ENCODE measurements at places on chromosomes 3 and 15.

DNA sequence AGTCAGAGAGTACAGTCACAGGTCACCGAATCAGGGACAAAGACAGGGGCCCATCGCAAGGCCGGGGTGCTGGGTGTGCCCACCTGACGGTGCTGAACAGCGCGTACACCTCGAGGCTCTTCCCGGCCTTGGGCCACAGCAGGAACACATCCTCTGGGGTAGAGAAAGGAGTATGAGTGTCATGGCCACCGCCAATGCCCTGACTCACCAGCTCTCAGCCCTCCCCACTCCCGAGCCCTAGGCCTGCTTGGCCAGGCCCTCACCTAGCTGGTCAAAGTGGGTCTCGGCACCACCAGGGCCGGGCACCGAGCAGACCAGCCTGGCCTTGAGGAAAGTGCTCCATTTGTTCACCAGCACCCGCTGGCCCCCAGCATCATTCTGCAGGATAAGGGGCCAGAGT is 4.2 kb downstream of the SEMA3G start:
- DNase-seq, result no peak

GRCh38 chr15:61037031-61037430 is 192.1 kb downstream of the RORA start:
- peak; percentile 64 for DNase-seq

DNA sequence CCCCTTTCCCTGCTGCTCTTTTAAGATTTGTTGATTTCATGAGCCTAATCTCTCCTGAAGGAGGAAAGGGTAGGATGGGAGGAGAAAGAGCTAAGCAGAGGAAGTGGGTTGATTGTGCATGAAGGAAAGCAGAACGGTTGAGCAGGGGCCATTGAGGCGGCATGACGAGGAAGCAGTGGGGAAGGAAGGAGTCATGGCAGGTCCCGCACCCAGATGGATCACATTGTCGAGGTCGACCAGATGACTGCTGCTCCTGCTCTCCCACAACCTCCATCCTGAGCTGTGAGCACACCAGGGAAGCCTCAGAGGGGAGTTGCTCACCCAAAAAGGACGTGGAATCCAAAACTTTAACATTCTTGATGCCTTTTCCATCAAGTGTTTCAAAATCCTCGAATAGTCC is 42.8 kb downstream of the ABTB1 start:
- DNase-seq, result no peak

DNA sequence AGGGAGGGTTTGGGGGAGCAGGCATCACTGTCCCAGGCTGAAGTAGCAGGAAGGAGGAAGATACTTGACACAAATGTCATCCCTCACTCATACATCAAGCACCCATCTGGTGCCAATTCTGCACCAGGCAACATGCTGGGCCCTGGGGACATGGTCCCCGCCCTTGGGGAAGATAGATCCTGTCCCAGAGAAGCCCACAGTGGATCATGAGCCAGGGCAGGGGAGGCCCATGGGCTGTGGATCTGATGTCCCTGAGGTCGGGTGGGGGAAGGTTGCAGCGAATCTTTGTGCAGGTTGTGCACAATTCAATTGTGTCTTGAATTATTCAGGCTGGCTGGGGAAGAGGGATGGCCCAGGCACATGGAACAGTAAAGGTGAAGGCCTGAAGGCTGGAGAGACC is 6.4 kb upstream of the CCDC33 start:
- no peak for DNase-seq

- no peak for DNase-seq
Observed at GRCh38 chr3:62167566-62168262, 205.6 kb downstream of the FEZF2 start.

DNA sequence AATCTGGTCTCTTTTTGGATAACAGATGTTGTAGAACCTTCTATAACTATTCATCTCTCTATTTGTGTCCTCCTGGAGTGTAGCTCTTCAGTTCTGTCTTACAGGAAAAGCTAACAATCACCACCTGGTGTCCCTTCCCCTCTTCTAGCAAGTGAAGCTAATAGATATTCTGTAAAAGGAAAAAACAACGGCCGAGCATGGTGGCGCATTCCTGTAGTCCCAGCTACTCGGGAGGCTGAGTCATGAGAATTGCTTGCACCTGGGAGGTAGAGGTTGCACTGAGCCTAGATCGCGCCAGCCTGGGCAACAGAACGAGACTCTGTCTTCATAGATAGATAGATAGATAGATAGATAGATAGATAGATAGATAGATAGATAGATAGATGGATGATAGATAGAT is 779.4 kb downstream of the TUSC7 start:
- no peak for DNase-seq

- no peak for DNase-seq
Observed at GRCh38 chr3:106117490-106117858, 248.7 kb upstream of the CBLB start.

DNA sequence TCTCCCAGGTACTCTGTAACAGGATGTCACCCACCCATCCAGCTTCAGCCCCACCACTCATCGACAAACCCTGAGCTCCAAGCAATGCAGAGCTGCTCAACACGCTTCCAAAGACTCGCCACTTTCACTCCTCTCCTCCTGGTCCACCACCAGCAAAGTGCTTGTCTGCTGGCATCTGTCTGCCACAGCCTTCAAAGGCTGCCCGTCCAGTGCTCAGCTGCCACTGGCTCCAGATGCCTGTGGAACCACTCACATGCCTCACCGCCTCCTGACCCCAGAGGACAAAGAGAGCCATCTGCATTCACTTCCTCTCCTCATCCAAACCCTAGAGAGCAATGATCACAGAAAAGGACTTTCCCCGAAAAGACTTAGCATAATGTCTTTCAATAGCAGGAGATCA is 109.5 kb upstream of the OCA2 start:
- no peak for DNase-seq

DNA sequence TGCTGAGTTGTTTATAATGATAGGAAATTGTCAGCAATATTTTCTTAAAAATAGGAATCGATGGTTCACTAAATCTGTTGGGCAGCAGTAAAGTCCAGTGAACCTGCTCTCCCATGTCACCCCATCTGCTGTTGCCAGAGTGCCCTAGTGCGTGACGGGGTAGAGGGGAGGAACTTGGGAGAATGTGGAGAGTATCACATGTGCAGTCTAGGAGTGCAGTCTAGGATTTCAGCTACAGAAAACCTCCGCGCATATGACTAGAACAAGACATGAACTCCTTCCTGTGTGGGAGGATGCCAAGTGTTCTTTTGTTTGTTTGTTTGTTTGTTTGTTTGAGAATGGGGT is 74.6 kb upstream of the ACAD9 start:
- DNase-seq, result no peak

- no peak for DNase-seq
Observed at GRCh38 chr3:61810953-61811497, 249.7 kb downstream of the PTPRG start.

DNA sequence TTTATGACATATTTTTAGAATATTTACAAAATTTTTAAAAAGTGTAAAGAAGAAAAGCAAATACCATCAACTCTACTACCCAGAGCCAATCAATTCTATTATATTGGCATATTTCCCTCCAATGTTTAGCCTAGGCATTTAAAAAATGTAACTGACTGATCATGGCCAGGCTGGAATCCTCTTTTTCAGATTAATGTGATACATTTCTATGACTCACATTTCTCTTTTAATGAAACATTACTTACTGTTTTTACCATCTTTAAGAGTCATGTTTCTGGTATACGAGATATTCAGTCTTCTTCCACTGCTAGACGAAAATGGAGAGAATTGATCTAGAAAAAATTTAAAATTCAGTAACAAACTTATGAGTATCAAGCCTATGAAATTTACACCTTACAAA is 53.4 kb upstream of the DCUN1D1 start:
- DNase-seq, result peak; percentile 79

DNA sequence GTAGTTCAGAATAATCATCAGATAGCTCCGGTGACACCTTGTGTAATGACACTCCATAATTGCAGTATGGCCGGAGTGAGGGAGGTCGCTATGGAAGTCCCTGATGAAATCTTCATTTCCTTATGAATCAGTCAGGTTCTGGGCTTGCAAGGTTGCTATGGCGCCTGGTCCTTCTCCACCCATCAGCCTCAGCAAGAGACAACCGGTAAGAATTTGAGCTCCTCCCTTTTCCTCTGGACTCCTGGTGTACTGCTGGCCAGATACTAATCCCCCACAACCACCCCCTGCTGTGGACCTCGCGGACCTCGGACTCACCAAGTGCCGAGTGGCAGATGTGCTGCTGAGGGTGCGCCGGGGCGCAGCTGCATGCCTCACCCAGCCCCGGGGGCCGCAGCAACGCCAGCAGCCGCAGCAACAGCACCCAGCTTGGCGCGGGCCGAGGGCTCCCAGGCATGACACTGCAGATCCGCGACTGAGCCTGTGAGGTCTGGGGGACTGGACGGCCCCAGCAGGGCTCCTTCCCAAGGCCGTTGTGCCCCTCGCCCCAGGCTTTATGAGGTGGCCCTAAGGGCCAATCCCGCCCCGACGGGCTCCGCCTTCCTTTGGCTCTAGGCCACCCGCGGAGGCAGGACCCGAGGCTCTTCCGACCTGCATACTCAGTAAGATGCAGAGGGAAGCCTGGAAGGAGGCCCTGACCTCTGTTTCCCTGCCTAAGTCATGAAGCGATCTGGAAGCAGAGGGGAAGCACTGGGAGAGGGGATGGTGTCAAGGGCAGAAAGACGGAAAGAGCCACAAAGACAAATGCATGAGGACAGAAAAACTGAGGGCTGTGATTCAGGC is at the start of gene TIMP4:
Gene TIMP4, minus strand, starts transcription at position 526 of the 840 bp plus-strand sequence. Its CDS starts 72 bp downstream, at position 454.
- DNase-seq, result peak; percentile 67

- no peak for DNase-seq
Observed at GRCh38 chr3:5568451-5568850, 380.9 kb downstream of the EDEM1 start.

- DNase-seq, result no peak
Observed at GRCh38 chr3:64860536-64860870, 172.7 kb upstream of the ADAMTS9 start.

GRCh38 chr3:76025561-76025960 is 240.2 kb upstream of the ZNF717 start:
- DNase-seq, result no peak

DNA sequence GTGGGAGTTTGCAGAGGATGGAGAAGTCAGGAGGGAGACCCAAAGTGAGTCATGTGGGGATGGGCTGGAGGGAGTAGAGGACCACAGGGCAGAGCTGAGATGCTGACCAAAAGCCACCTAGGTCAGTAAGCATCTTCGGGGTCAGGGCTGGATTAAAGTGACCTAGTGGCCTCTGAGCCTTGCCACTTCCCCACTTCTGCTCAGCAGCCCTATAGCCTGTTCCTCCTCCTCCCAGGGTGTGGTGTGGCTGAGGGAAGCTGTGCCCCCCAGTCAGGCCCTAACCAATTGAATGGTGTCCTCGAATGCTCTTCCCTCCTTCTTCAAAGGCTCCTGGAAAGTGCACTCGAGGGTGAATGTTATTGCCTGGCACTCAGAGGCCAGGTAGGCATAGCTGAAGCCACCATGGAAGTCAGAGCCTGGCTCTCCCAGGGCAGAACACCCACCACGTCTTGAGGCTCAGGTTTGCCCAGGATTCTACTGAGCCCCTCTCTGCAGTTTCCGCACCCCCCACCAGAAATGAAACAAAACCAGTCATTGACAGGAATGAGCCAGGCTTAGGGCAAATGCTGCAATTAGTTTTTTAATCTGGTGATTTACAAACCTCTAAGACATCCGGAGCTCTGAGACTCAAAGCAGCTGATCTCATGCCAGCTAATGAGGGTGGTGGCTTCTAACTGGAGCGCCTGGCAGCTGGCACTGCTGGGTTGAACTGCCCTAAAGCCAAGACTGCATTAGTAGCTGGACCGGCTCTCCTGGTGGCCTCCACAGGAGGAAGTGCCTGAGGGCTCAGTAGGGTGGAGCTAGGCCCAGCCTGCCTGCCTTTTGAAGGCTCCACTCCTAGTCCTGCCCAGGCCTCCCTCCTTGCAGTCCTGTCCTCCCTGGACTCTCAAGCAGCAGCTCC is 26.0 kb upstream of the VIPR1 start:
- no peak for DNase-seq

DNA sequence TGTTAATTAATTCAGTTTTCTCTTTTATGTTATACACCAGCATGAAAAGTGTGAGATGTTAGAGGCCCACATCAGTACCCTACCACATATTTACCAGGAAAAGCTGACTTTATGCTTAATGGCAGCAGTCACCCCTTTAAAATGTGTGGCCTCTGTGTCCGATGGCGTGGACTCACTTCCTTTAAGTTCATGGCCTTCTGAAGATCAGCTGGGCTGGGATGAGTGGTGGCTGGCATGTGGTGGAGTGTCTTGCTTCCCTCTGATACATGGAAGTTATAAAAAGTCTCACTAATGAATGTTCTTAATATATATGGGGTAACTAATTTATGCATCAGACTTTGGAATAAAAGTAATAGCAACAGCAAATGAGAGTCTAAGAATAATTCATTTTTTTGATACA is 32.1 kb downstream of the PPARG start:
- no peak for DNase-seq

GRCh38 chr3:178370387-178370786 is 165.8 kb upstream of the KCNMB2 start:
- DNase-seq, result no peak

DNA sequence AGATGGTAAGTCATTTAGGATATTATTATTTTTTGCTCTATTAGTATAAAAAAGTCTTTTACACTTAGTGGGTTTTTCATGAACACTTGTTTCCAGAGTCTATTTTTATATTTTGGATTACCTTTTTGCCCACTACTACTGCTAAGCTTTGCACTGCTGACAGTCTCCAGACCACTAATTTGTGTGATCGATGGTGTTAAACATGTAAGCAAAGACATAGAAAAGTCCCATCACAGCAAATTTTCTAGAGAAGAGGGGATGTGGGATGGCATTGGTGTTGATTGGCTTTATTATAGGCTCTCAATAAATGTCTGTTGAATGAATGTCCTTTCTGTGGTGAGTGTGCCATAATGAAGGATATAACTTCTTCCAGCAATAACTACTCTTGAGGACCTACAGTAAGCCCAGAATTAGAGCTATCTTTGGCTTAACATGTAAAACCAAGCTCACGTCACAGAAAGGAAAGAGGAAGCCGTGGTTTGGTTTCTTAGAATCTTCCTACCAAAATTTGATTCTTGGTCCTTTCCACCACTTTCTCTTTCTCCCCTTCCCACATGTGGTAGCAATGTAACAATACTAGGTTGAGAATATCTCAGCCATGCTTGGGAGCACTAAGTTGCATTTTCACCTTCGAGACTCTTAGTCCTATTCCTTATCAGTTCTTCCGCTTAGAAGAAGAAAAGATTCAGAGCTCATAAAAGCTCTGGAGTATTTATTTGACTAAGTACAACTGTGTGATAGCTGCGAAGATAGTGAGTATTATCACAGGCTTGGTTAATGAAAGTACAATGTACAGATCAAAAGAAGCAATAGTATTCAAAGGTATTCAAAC is 90.6 kb upstream of the UMPS start:
- DNase-seq, result no peak
